Stimulated activated CD4-positive, alpha-beta T cell treated with anti-CD3 and anti-CD28 coated beads, TNF-alpha, amount 100 ng/mL, for 48 hours (primary cell): ENCODE measurements at places on chromosomes 5 and 9.

DNA sequence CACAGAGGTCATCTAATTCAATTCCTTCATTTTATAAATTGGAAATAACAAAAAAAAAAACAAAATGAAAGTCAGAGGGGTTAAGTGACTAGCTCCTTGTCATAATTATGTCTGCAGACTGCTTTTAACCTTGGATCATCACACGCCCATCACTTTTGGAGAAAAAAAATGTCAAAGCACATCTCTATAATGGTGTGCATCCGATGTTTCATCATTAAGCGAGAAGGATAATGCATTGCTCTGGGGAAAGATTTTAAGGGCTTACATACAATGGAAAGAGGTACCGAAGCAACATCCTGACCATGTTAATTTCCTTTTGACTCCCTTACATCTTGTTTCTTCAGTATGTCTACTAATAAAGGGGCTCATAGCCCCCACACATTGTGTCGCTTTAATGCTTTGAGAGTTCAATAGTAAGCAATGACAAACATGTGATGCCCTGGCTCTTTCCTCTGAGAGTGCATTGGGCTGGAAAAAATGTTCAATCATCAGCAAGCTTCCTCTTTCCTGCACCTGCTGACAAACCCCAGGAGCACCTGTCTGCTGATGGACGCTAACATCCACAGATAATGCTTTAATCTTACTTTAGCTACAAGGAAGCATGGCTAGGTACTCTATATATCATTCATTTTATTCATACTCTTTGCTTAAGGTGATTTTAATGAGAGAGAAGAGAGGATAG is 242.2 kb downstream of the SMARCA2 start:
- DNase-seq = no peak

DNA sequence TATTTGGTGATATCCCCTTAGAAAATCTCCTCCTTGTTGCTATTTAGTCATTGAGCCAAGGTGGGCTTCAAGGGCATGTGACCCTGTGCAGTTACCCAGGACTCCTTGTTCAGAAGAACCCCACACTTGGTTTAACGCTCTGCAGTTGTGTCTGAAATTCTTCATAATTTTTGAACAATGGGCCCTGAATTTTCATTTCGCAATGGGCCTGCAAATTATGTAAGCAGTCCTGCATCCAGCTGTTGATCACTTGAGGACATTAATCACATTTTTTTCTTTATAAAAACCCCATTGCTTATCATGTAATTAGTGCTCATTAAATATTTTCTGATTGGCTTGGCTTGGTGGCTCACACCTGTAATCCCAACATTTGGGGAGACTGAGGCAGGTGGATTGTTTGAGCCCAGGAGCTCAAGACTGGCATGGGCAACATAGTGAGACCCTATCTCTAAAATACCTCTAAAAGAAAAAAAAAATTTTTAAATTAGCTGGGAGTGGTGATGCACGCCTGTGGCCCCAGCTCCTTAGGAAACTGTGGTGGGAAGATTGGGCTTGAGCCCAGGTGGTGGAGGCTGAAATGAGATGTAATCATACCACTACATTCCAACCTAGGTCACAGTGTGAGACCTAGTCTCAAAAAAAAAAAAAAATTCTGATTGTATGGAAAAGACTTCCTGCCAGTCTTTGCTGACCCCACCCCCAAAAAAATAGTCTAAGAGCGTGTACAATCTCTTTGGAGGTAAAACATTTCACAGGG is 194.2 kb upstream of the HAPLN1 start:
- DNase-seq = no peak

DNA sequence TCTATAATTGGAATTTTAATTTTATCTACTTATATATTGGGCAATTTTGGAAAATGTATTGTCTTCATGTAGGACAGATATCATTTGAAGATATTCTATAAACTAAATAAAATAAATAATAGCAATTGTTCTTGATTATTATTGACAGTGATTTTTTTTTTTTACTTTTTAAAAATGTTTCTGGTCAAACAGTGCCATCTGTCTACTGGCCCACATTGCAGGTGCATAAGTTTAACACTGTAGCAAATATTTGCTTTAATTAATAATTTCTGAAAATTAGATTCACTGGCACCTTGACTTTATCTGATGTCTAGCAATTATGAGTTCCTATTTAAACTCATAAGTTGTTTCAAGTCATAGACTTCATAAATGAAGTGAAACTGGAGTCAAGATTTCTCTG is 41.1 kb upstream of the ISOC1 start:
- DNase-seq = no peak

DNA sequence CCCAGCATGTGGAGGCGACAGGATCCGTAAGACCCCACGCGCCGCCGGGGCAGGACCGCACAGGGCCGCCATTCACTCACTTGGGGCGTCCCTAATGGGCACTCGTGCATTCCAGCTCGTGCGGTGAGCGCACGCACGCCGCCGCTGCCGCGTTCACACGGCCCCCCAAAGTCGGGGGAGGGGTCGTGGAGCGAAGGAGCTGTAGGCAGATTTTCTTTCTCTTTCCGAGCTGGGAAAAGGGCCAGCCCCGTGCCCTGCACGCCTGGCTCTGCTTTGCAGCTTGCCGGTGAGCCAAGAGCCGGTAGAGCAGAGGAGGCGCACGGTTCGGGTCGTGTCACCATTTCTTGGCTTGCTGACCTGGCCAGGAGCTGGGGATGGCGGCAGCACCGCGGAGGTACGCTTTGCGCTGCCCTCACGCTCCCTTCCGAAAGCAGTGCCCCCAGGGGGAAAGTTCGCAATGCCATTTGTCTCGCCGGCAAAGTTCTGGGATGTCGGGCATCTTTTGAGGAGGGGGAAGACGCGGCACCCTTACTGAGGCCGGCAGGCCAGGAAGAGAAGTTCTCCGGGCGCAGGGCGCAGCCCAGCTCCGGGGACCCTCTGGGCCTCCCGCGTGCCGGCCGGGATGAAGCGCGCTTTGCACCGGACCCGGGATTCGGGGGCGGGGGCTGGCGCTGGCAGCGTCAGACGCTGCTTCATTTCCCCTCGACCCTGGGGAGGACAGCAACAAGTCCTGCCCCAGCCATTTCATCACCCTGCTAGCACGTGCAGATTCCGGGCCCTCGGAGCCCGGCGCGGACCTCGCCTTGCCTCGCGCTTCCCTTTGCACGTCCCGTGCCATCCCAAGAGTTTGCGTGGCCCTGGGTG is 898 bp downstream of the STC2 start:
- no peak for DNase-seq

- DNase-seq = no peak
Measured at GRCh38 chr9:115770521-115770920, 383.1 kb upstream of the PAPPA start.

- DNase-seq = no peak
Measured at GRCh38 chr9:110278080-110278707, 21.9 kb upstream of the TXN start.

DNA sequence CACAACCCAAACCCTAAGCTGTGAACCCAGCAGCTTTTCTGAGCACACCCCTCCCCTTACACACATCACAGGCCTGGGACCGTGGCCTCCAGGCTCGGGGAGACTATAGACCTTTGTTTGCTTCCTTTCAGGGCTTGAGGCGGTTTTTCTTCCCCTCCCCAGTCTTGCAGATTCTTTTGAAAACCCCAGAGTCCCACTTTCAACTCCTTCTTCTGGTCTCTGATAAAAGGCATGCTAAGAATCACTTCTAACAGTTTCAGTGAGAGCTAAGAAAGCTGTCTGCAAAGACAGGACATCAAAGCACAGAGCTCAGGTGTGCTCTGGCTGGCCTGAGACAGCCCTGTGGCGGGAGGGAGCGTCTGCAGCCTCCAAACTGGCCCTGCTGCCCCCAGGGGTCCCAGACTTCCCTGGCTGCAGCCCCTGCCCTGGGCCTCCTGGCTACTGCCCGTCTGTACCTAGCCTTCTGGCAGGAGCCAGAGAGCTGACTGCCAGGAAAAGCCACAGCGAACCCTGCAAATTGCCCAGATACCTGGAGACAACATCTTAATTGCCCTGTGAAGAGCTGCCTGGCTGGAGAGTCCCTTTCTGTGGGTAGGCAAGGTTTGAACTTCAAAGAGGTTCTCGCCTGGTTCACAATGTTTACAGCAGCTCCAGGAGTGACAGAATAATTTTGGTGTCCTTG is 138.9 kb downstream of the GADD45G start:
- DNase-seq = no peak

- no peak for DNase-seq
Measured at GRCh38 chr5:149181732-149182131, 40.4 kb downstream of the ABLIM3 start.

DNA sequence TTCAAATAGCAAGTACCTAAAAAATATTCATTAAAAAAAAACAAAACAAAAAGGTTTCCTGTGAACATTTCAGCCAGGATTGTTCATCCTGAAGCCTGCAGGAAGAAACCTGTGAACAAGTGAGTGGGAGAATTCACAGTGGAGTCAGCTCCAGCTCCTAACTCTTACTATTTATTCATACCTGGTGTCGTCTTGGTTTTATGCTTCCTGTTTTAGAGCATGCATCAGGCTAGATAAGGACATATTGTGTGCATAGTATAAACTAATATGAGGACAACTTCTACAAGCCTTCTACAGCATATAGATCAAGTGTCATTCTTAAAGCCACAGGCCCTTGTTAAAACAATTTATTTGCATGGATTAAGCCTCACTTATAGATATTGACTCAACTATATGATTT is 169.9 kb downstream of the EFNA5 start:
- DNase-seq = no peak

GRCh38 chr5:126031989-126032716 is 391.1 kb upstream of the GRAMD2B start:
- no peak for DNase-seq

- no peak for DNase-seq
Measured at GRCh38 chr5:111859031-111859430, 102.0 kb upstream of the NREP start.

GRCh38 chr5:5671823-5672222 is 249.3 kb downstream of the ICE1 start:
- DNase-seq = no peak

GRCh38 chr9:113187929-113188595 is 33.0 kb downstream of the FKBP15 start:
- no peak for DNase-seq

DNA sequence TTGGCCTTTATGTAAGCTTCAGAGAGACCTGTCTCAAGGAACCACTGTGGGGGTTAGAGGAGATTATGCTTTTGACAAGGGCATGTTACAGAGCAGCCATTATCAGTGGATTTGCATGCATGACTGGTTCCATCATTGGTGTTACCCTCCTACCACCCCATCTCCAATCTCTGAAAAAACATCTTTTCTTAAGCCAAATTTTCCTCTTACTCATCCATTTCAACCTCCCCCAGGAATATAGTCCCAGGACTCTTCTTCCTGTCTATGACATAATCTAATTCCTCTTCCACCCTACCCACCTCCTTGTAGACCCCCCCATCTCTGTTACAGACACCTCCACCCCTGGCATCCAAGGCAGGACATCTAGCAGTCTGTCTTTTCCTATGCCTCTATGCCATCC is 33.1 kb upstream of the ADRB2 start:
- DNase-seq = no peak

DNA sequence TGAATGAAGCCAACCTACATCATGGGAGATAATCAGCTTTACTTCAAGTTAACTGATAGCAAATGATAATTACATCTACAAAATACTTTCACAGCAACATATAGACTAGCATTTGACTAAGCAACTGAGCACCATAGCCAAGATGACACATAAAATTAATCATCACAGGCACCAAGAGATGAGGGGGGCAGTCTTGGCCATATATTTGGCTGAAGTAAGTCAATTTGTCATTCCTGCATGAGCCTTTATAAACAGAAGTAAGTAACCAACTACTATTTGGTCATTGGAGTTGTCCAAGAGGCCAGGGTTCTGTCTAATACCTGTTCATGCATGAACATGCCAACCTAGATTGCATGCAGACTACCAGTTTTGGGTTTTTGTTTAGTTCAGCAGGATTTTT is 53.6 kb downstream of the PDCD1LG2 start:
- DNase-seq = no peak

DNA sequence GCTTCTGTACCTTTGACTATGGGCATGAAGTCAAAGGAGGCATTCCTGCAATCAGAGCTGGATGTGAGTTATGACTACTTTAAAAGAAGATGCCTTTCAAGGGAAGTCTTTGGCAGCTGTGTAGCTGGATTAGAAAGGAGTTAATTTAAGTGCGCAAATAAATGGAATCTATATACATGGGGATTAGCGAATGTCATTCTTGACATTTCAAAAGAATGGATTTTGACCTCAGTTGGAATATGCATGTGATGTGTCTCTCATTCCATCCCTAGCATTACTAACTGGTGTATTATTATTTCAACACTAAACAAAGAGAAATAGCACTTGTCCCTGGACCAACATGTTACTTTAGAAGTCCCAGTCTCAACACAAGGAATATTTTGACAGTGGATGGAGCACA is 359.6 kb upstream of the SLC24A2 start:
- no peak for DNase-seq

DNA sequence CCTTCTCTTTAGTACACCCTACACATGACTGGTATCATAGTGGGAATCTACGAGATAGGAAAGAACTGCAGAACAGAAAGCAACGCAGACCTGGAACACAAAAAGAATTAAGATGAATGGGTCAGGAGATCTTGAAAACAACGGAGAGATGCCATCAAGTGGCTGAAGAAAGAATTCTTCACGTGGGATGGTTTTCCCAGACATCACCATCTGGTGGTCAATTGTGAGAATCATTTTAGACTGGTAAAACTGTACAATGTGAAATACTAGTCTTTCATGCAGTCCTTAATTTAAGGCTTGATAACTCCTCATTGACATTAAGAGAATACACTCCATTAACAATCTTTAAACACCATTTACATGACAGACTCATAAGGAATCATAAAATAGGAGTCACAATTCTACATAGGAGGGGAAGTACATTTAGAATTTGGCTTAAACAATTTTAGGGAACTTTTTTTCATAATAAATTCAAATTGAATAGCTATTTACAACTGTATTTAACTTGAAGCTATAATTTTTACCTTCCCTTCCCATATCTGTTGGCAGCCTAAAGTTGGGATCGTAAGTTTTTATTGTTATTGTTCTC is 128.4 kb upstream of the TRPM3 start:
- no peak for DNase-seq

DNA sequence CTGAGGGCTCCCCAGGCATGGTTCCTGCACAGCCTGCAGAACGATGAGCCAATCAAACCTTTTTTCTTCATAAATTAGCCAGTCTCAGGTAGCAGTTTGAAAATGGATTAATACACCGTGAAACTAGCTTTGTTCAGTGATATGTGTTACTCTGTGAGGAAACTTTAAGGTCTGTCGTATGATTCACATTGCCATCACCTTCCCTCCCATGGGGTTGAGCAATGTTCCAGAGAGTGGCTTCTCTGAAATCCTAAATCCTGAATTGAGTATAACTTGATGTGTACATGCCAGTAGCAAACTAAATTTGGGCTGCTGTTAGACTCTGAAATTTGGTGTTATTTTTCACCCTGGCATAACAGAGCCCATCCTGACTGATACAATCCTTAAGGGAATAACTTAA is 866.4 kb upstream of the C9orf72 start:
- no peak for DNase-seq
